NCI-H460 (cell line): ENCODE measurements at places on chromosomes 1 and 21.

- peak; percentile 39 for DNase-seq
Measured at GRCh38 chr1:21586846-21587601, 77.8 kb downstream of the ALPL start.

DNA sequence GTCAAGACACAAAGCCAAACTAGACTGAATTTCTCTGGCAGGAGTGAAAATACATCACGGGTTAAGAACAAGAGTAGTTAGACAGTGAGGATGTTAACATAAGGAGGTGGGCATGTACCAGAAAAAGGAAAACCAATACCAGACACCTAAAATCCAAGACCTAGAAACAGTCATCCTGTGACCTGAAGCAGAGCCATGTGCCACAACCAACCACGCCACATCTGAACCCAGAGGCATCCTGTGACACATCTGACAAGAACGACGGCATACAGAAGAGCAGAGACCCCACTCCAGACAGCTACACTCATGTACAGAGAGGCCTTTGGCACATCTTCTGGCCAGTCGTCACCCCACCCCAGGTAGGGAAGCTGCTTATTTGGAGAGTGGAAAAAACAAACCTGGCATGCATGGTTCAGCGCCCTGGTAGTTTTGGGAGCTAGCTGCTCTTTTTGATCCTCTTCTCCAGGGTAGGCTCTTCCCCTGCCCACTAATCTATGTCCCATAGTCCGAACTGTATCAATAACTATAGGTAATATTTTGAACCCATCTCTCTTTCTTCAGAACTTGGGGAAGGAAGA is 72.1 kb downstream of the SLC45A1 start:
- DNase-seq, result no peak

DNA sequence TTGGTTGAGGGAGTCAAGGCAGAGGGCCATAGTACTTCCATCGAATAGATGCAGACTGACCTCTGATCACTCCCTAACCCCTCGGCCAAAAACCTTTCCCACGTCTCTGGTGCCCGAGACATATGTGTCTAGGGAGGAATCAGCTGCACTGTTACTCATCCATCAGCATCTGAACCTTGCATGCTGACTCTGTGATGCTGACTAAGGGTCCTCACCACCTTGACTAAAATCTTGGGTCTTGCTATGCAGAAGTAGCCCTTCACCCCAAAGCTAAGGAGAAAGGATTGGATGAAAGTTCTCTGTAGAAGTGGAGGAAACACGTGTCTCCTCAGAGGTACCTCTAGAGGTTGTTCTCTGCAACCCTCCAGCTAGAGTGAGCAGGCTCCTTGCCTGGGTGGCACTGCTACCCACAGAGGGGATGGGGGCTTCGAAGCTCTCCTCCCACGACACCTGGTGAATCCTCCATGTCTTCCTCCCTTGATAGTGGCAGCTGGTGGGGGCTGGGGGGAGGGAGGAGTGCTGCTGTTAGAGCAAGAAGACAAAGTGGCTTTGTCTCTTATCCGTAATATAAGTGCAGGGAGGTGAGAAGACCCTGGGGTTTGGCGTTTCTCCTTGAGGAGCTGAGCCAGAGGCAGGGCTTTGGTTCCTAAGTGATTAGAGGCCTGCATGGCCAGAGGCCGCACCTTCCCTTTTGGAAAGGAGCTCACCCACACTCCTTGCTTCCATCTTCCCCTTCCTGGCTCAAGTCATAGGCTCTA is 45.1 kb downstream of the ATP2B4 start:
- no peak for DNase-seq

GRCh38 chr1:236509647-236510401 is 14.0 kb upstream of the LGALS8 start:
- no peak for DNase-seq

DNA sequence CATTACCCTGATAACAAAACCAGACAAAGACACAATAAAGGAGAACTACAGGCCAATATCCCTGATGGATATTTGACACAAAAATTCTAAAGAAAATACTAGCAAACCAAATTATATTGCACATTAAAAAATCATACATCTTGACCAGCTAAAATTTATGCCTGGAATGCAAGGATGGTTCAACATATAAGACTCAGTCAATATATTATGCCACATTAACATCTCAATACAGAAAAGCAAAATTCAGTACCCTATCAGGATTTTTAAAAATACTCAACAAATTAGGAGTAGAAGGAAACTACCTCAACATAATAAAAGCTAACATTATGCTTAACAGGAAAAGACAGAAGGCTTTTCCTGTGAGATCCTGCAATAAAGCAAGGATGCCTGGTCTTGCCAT is 177.1 kb downstream of the MAGI3 start:
- no peak for DNase-seq

- DNase-seq, result no peak
Measured at GRCh38 chr21:35559128-35559828, 501.0 kb downstream of the SETD4 start.

DNA sequence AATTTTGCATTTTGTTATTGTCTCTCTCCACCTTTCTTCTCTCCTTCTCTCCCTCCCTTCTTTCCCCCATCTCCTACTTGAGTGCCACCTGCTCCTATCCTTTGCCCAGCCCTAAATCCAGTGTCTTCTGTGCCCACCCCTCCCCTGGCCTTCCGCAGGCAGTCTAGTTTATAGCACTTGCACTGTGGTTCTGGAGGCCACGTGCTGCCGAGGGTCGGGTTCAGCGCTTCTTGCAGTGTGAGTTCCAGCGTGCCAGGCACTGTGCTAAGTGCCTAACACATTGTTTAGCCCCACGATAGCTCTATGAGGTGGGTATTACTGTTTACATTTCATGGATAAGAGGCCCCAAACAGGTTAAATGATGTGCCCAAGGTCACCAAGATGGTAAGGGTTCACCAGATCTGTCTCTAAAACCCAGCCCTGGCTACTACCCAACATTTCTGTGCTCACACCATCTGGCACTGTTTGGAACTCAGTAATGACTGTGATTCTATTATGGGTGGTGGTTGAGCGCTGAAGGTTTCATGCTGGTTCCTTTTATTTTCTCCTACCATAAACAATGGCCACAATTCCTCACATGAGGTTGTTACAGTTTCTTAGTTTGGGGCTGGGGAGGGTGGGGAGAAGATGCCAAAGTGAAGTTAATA is 14.1 kb upstream of the ATP1A4 start:
- no peak for DNase-seq

DNA sequence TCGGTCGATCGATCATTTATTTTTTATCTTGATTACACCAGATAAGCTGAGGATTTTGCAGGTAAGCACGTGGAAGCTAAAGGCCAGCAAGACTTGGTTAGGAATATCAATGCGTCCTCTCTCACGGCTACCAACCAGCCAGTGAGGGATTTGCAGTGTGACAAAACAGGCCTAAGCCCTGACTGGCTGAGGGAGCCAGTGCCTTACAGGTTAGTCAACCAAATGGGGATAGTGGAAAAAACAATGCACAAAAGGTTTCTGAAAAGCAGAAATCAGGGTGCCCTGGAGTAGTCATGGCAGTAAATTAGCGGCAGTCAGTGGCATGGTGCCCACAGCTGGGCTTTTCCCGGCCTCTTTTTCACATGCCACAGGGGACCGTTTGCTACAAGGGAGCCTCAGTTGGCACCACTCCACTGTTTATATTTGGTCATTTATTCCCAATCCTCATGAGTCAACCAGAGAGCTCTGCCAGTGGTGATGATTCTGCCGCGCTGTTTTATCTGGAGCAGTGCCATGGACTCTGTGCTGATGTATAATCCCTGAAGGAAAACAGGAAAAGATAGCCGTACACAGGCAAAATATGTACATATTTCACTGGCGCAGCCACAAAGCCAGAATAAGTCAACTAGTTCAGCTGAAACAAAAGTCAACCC is 167.6 kb downstream of the RHOU start:
- DNase-seq, result peak; percentile 96

DNA sequence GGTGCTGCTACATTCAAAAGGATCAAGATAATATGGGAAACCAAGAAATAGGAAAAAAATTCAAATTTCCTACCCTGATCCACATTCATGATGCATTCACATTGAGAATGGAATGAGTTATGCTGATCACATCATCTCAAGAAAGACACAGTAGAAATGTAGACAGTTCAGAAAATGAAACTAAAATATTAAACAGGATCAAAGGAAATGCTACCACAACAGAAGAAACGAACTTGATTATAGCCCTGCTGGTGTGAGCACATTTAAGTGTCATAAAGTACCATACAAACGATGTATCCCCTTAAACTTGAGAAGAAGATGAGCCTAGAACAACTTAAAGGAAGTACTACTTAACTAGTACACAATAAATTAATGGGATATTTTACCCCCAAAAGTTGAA is 21.3 kb downstream of the SYDE2 start:
- no peak for DNase-seq

DNA sequence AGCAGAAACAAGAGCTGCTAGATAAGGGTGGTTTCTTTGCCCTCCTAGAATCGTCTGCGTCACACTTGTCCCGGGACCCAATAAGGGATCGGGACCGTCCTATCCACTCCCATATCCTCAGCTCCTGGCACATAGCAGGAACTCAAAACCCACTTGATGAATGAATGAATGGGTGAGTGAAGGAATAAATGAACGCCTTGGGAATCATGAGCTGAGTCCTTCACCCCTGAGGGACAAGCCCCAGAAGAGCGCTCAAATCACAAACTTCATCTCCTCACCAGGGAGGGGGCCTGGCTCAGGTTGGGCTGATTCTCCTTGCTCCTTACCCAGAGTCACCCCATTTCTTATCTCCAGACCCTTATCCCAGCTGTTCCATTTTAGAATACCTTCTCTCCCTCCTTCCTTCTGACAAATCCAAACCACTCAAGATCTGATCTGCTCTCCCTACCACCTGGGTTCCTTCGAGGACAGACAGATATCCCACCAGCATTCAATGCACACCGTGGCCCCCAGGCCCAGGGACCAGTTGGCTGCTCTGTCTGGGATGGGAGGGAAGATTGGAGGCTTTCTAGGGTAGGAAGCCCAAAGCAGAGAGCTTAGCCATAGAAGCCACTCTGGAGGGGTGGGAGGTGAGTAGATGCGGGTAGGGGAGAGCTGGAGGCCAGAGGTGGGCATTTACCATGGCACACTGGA is 643 bp upstream of the MOB3C start:
- DNase-seq, result no peak

DNA sequence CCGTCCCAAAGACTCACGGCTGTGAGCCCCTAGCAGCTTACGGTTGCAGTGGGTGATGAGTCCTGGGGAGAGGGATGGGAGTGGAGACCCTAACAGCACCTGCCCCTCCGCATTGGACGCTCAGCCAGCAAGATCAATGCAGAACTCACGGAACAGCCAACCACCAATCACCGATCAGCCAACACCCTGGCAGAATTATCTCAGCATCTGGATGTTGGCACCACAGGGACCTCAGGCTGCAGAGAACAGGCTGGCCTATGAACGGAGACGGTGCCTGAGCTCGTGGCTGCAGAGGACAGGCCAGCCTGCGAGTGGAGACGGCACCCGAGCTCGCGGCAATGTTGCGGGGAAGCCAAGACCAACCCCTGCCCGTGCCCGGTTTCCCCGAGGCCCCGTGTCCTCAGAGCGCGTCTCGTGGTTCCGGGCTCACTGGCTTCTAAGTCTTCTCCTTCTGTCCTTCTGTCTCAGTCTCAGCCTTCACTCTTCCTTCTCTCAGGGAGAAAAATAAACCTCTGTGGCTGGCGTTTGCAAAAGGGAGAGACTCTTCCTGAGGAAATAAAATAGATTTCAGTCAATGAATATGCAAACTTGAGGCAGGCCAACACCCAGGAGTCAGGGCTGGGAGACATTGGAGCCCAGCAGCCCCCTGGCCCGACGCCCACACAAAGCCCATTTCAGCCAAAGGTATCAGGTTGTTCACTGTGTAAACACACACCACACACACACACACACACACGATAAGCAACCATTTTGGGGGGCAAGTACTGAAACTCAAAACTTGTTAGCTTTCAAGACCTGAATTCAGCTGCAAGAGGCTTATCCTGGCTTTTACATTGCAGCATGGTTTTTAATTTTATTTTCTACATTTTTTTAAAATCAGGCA is 67.8 kb downstream of the SIK1 start:
- no peak for DNase-seq

DNA sequence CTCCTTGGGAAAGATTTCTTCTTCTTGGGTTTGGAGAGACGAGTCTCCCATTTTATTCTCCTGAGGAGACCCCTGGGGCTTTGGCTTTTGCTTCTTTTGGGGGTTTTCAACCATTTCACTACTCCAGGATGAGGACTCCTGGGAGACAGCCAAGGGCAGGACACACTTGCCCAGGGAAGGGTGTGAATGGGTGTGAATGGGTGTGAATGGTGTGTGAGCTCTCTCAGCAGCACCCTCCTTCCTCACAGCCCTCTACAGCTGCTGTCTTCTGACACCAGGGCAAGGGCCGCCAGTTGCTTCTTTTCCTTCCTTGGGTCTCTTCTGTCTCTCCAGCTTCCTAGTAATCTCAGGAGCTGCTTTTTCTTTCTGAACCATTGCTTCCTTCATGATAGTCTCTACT is 24.2 kb downstream of the KIF17 start:
- DNase-seq, result no peak

DNA sequence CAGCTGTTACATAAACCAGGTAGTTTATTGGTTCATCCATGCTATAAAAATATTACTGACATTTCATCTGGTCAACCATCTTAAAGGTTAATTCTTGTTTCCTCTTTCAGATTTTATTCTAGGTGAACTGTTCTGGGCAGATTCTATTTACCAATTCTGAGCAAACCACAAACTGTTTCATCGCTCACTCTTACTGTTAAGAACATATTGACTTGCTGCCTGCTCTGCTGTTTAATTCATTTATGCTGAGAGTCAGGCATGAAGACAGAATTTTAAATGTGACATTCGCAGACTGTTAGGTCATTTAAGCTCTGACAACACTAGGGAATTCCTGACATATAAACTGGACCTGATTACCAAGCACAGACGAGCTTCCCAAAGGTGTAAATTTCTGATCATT is 98.3 kb downstream of the PIGK start:
- DNase-seq, result no peak

DNA sequence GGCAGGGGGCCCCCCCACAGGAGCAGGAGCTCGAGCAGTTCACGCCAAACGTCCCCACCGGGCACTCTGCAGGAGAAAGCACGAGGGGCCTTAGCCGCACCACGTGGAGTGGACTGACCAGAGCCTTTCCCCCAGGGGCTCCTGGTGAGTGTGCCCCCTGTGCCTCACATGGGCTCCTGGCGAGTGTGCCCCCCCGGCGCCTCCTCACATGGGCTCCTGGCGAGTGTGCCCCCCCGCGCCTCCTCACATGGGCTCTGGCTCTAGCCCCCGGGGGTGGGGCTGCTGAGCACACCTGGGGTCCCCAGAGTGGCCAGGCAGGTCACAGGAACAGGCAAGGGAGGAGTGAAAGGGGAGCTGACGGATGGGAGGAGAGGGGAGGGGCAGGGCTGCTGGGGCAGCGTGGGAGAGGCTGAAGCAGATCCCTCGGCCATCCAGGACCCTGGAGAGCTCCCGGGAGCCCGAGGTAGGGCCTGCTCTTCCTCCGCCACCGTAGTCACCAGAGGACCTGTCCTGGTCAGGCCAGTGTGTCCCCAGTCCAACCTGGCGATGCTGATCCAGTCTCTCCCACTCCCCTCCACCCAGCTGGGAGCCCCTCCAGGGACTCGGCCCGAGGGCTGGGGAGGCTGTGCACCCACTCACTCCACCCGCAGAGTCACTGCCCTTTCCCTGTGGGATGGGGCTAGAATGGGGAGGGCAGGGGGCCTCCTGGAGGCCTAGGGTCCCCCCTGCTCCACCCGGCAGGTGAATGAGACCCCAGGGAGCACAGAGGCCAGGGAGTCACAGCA is 47.6 kb downstream of the ARHGEF16 start:
- peak; percentile 46 for DNase-seq
